ENCODE measurements at places on chromosomes 6 and 20. TPM values are rescaled to one million over a fixed set of nuclear protein-coding genes. Genes with fewer than 3 reads are reported as not detected.

- DNase-seq = no peak
These were observed 4.6 kb upstream of the DST start for GRCh38 chr6:56647172-56647762.

GRCh38 chr6:155328539-155329459, 14.5 kb upstream of the TFB1M start:
- peak; percentile 7 for DNase-seq

- no peak for DNase-seq
These were observed 67.5 kb downstream of the ELOVL2 start for GRCh38 chr6:10976571-10976970.

DNA sequence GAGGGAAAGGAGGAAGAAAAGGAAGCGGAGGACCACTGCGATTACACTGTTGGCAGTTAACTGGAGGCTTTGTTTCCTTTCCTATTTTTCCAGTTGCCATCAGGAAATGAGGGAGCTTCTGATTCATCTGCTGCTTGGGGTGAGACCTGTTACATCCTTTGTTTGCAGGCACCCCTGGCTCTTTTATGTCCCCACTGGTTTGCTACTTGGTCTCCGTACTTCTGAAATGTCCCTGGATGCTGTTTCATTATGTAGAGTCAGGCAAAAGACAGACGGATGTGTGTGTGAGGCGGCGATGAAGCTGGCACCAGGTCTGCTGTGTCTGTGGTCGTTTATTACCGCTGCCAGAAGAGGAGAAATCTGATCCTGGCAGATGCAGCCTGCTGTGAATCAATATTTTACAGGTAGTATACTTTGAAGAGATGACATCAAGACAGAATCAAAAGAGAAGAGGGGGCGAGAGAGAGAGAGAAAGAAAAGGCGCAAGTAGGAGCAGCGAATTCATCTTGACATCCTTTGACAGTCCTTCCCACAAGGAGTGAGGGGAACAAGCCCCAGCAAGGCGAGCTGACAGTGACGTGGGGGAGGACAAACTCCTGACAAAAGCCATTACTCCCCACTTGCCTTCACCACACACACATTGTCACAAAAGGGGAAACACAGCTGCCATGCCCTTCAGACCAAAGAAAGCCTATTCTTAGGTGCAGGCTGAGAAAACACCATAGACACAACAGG, 145.9 kb upstream of the FBXL4 start:
- no peak for DNase-seq

GRCh38 chr6:135962731-135963130, 111.2 kb downstream of the PDE7B start:
- DNase-seq = no peak

The RIPOR2 gene
- polyA plus RNA-seq = not detected

The RHAG gene
- polyA plus RNA-seq = not detected

DNA sequence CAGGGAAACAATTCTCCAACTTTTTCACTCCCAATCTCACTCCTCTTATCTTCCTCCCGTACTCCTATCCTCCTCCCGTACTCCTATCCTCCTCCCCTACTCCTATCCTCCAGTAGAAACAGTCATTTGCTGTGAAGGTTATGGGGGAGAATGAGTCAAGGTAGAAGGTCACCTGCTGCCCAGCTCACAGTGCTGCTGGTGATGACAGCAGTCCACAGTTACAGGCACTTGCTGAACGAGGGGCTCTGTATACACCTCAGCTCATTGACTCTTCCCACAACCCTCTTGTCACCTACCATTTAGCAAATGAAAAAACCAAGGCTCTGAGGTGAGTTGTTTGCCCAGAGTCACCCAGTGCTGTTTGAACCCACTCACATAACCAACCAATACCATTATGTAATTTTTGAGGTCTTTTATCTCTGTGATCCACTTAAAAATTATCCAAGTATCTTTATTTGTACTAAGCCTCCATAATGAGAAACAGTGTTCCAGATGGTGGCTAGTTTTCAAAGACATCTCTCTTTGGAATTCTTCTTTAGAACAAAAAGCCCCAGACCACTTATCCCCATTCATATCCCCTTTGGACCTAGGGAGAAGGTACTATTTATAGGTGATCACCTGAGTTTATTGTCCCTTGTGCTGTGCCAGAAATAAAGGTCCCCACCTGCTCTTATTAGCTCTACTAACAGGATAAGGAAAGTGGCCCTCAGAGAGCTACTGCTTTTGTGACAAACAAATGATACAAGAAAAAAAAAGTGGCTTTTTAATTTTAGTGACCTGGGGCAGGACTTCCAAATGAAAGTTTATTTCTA, 53.2 kb downstream of the PTPN1 start:
- no peak for DNase-seq

The BPIFB2 gene
- not detected for polyA plus RNA-seq

- DNase-seq = no peak
These were observed 57.7 kb upstream of the VSTM2L start for GRCh38 chr20:37845241-37845681.

The OR2J1 gene
- polyA plus RNA-seq = not detected

DNA sequence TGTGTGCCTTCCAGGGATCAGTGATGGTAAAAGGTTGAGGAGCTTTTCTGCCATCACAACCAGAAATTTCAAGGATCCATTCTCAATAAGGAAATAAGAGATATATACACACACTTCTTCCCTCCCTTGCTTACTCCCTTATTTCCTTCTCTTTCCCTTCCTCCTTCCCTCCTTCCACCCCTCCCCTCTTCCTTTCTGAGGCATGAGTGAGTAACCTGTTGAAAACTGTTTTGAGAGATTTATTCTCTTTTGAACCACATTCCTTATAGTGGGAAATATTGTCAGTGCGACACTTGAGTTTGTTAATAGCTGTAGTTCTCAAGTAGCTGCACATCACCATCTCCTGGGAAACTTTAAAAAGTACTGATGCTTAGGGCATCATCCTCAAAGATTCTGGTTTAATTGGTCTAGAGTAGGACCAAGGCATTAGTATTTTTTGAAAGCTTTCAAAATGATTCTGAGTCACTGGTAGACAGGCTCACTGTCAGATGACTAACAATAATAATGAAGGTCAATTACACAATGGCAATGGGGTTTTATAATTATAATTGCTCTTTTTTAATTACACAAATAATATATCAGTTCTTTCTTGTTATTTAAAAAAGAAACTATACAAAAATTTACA, 109.9 kb downstream of the POPDC3 start:
- no peak for DNase-seq

DNA sequence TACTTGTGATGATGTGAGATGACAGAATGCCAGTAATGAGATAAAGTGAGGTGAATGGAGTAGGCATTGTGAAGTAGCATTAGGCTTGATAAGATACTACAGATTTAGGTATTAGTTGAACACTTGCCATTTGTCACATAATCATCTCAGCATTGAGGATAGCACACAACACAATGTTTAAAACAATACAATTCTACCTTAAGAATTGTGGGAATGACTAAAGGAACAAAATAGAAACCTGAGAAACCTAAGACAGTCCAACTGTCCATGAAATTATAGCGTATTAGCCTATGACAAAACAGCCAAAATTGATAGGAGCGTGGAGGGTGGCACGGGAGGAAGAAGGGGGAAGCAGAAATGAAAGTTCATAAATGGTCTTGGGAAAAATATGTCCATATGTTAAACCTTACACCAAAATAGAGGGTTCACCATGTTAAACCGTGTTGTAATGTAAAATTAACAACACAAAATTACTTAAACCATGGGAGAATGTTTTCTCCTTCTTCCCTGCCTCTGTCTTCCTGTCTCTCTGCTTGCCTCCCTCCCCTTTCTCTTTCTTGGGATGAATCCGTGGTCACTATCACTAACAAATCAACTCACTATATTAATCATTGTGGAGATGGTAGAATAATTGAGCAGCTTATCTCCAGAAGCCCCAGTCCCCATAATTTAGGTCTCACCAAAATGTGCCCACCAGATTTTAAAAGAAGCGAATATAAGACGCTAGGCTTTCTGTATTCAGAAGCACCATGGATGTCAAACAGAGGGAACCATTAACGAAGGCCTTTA, 33.0 kb upstream of the HFE start:
- no peak for DNase-seq

DNA sequence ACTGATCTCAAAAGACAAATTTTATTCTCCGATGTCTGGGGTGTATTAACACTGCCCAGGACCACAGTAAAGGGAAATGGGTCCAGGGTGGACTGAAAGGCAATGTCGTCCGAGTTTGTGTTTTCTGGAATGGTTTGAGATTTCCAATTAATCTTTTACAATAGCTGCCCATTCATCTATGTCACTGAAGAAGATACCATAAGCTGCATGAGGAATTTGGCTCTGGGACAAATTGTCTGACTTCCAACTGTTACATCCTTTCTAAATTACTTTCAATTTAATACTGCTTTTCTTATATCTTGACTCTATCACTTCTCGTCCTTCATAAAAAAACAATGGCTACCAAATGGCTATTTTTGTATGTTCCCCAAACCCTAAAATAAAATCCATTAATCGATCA, 130.7 kb upstream of the KCNK16 start:
- DNase-seq = no peak

- DNase-seq = no peak
These were observed 76.2 kb downstream of the RIN2 start for GRCh38 chr20:19834287-19834686.

The XKR7 gene
- polyA plus RNA-seq = not detected

GRCh38 chr6:130204322-130204721, 18.4 kb downstream of the SAMD3 start:
- DNase-seq = no peak

GRCh38 chr20:12555369-12555768, 453.4 kb upstream of the SPTLC3 start:
- DNase-seq = no peak

The MYL9 gene
- polyA plus RNA-seq = 41.7 TPM

The HSPA1L gene
- 0.35 TPM for polyA plus RNA-seq

The PRICKLE4 gene
- polyA plus RNA-seq = 1.5 TPM

GRCh38 chr6:10886691-10887502, at the start of gene SYCP2L:
TSS of gene SYCP2L (plus strand) at chr6:10887052. CDS start at chr6:10887127, 75 bp downstream.
- peak; percentile 4 for DNase-seq

DNA sequence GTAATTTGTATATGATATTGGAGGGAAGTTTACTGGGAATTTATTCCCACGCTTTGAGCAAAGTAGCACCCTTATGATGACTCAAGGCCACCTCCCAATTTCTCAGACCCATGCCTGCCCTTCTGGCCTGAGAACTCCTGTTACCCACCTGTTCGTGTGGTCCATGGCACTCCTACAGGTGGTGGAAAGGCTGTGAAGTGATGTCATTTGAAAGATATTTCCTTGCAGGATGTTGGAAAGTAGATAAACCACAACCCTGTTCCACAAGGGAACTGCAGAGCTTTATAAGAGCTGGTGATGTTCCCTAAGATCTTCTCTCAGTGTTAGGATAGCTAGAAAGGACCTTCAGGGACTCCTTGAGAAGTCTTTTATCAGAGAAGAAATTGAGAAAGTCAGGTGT, 70.5 kb downstream of the ADGRG6 start:
- peak; percentile 81 for DNase-seq

DNA sequence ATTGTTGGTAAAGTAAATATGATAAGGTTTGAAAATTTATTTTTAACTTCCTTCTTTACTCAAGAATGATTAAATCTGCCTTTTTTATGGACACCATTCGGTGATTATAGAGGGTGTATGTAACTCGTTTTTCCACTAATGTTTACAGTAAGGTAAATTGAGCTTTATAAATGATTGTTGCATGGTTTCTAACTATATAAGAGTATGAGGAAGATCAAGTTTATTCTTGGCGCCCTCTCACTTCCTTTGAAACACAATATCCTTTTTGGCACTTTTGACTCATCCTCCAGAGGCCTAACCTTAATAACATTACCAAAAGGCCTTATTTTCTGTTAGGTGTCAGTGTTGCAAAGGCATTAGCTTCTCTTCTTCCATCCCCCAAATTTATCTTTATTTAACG, 41.8 kb upstream of the MTRF1L start:
- peak; percentile 36 for DNase-seq

GRCh38 chr6:14280006-14280510, 162.5 kb downstream of the CD83 start:
- no peak for DNase-seq

GRCh38 chr6:10384091-10384609, 30.7 kb downstream of the TFAP2A start:
- DNase-seq = no peak

- DNase-seq = no peak
These were observed 2695.0 kb upstream of the DEFB115 start for GRCh38 chr20:28562510-28562898.

DNA sequence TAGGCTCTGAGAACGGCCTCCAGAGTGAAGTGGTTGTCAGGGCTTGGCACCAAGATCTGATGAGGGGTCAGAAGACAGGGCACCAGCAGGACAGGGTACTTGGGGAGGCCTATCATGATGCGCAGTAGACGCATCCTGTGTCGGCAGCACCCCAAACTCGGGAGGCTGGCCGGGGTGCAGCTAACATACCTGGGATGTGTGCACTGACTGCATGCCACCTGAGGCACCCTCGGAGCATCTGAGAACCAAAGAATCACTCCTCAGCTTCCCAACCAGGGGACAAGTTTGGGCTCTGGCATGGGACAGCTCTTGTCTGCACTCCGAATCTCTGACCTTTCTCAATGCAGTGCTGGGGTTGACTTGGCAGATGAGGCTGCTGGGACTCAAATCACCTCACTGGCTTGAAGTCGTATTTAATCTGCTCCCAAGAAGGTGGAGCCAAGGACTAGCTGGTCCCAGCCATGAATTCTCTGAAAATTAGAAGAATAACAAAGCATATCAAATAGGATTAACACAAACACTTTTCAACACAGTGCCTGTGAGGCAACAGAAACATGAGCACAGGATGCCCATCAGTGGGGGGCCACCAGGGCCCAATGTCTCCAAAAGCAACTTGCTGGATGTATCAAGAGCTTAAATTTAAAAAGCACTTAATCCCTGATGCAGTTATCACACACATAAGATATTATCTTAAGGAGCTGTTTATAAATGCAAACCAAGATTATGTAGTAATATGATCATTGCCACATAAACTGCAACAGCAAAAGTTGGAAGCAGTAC, 348.8 kb downstream of the PREX1 start:
- DNase-seq = no peak

The SLC32A1 gene
- 0.04 TPM for polyA plus RNA-seq

DNA sequence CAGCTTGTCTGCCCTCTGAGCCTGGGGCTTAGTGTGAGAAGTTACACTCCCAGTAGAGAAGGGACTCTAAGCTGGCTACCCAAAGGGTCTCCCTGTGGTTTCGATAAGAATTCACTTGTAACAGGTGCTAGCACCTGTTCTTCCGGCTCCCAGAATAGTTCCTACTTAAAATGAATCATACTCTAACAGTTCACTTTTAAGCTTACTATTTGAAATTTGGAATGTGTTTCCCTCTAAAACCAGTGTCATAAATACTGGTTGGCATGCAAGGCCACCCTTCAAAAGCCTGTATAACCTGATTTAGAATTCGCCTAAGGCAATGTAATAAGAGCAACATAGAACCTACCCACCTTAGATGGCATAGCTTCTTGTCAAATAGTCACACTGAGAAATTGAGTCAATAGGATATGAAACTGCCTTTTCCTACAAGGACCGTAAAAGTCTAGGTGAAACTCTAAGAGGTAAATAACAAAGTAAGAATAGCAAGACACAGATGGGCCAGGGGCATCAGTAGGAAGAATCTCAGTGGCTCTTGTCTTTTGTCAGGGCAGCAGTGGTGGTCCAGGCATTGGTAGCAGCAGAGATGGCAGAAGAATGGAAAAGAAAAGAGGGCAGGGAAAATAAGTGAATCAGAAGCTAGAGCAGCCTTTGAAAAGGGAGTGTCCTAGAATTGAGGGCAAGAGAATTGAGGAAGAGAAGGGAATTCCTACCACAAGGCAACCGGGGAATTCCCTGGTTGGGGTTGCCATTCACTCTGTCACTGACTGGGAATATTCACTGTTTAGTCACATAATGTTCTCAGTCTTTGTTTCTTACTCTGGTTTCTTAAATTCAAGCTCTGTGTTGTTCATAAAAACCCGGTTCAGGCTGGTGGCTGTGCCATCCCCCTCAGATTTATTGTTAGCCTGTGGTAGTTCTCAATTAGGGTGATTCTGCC, 91.5 kb downstream of the HIVEP2 start:
- DNase-seq = no peak

GRCh38 chr6:132478266-132478665, 34.6 kb downstream of the STX7 start:
- DNase-seq = no peak
